ENCODE measurements at places on chromosomes 6 and 20.

- no peak for DNase-seq
These were observed 447.3 kb upstream of the GJE1 start for GRCh38 chr6:141685416-141685815.

DNA sequence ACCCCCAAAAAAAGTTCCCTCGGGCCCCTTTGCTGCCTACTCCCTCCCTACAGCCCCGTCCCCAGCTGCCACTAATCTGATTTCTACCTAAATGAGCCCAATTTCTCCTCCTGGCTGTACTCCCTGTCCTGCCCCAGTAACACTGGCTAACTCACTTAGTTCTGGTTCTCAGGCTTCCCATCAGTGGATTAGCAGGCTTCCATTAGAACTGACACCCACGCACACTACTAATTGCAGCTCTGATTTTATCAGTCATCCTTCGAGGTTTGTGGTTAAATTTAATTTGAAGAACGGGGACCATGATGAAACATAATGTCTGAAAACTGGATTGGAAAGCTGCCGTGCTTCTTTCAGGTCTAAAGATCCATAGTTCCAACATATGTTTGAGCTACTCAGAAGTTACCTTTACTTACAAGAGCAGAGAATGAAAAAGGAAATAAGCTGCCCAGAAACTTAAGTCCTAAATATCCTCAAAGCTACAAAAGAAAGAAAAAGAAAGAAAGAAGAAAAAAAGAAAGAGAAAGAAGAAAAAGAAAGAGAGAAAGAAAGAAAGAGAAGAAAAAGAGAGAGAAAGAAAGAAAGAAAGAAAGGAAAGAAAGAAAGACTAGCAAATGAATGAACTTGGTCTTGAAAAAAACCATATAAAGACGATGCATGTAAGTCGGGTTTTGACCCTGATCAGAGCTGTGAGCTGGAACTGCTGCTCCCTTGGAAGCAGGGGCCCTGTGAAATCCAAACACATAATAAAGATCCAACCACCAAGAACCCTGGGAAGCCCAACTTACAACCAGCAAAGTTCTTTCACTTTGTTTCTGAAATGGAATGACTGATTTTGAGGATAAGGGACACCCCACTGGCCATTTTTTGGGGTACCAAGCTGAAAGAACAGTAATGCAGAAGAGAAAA lies 51.7 kb downstream of the CNKSR3 start:
- no peak for DNase-seq

GRCh38 chr6:15444881-15445280 lies 199.0 kb downstream of the JARID2 start:
- no peak for DNase-seq

- no peak for DNase-seq
These were observed 31.3 kb downstream of the GPRC6A start for GRCh38 chr6:116797585-116797984.

- DNase-seq, result no peak
These were observed 55.0 kb upstream of the EXOC2 start for GRCh38 chr6:747921-748320.

GRCh38 chr20:33811776-33812151 lies 616 bp downstream of the CHMP4B start:
- DNase-seq, result no peak

- DNase-seq, result no peak
These were observed 228.3 kb upstream of the FKBP1C start for GRCh38 chr6:62982951-62983350.

DNA sequence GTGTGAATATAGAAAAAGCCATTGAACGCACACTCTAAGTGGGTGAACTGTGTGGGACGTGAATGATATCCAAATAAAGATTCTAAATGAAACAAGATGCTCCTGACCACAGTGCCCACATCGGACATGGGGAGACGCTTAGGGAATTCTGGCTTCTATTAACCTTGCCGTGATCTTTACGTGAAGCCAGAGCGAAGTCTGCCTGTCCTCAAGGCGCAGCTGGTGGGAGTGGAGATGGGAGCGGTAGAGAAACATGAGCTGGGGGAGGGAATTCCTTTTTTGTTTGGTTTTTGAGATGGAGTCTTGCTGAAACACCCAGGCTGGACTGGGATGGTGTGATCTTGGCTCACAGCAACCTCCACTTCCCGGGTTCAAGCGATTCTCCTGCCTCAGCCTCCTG lies 46.0 kb downstream of the VSTM2L start:
- no peak for DNase-seq

- DNase-seq, result no peak
These were observed 411.2 kb upstream of the PLCB4 start for GRCh38 chr20:8657664-8658063.

DNA sequence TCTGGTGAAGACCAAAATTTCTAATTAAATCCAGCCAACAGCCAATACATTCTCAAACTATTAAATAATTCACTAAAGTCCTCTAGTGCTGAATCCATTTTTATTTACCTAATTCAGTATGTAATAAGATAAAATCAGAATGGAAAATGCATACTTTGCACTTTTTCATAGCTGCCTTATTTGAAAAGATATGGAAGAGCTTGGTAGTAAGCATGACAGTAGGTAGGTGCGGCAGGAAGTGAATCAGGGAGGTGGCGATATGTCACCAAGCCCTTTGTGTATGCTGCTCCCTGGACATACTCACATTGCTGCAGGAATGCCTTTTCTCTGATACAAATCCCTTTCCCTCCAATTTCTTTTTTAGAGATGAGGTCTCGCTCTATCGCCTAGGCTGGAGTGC lies 10.2 kb upstream of the TGM3 start:
- DNase-seq, result no peak

- no peak for DNase-seq
These were observed 10.7 kb upstream of the STMND1 start for GRCh38 chr6:17091122-17091521.

DNA sequence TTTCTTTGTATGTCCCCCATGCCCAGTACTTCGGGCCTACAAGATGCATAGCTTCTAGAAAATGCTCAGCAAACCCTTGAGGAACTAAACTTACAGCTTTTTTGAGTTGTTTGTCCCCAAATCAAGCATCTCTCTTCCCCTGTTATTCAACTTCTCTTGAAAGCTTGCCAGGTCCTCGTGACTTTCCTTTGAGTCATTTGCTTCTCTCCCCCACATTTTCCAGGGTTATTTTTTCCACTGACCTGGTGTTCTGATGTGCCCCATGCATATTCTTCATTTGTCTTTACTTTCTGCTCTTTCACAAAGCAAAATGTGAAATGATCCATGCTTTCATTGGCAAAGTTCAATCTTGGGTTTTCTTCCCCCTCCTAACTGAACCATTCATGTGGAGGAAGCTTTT lies 204.8 kb downstream of the TFAP2A start:
- DNase-seq, result no peak

- no peak for DNase-seq
These were observed 84.5 kb upstream of the RIN2 start for GRCh38 chr20:19673575-19673974.

GRCh38 chr20:50920997-50921396 lies 10.2 kb downstream of the ADNP start:
- DNase-seq, result no peak

DNA sequence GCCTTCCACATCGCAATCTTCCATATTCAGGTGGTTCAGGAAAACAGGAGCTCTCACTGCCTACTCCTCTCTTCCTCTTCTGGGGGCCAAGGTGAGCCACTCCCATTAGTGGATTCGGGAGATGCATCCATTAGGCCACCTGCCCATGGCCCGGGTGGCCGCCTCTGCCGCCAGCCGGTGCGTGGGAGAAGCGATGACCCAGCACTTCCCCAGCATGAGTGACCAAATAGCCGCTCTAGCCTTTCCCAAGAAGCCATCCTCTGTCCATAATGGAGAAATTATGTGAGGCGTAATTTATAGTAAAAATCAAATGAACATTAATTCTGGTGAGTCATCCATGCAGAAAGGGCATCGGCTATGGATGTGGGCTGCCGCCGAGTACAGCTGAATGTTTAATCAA lies 39.4 kb downstream of the GNAS-AS1 start:
- no peak for DNase-seq

- DNase-seq, result no peak
These were observed 93.3 kb downstream of the UTRN start for GRCh38 chr6:144378437-144378836.

GRCh38 chr20:11227602-11228001 lies 553.8 kb upstream of the JAG1 start:
- no peak for DNase-seq

DNA sequence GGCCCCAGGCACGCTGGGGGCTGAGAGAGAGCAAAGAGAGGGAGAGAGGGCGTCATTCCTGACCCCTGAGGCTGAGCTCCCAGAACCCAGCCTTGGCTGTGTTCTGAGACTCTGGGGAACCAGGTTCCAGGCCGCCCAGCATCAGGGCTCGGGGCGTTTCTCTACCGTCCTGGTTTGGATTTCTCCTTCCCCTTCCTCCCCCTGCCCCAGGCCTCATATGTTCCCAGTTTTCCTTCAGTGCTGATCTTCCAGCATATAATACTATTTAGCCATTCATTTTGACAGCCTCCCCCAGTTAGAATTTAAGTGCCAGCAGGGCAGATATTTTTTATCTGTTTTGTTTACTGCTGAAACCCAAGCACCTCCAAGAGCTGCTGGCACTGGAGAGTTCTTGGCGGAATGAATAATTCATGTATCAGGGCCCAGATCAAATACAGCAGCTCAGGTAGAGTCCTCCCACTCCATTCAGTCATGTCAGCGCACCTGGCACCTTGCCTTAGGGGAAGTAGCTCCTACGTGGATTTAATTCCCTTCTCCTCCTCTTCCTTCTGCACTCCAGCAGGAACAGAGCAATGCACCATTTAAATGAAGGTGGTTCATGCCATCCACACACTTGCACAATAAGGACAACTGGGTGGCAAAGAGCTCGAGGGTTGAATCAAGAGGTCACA lies 23.4 kb upstream of the FRMD1 start:
- DNase-seq, result no peak

DNA sequence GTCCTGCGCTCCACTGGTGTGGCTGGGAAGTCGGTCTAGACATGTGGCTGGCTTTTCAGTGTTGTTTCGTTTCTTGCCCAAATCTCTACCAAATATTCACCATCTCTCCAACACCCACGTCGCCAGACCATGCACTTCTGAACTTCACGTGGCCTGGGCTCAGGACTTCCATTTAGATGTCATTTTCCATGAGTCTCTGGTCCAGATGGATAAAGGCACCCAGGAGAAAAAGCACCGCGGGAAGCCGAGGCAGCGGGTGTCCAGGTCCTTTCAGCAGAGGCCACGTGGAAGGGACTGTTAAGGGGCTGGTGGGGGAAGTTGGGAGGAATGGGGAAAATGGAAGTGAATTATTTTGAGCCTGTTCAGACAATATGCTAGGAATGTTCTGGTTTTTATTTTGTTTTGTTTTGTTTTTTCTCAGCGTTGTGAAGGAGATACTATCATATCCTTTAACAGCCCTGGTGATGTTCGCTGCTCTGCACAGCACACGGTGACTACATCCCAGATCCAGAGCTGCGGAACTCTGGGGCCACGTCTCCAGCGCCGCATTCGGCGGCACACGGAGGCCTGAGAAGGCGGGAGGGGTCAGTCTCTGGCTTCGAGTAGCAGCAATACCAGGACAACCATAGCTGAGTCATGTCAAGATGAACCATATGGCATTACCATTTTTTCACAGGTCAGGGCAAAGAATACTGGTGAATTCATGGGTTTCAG lies 230.3 kb downstream of the THBS2 start:
- DNase-seq, result no peak

- no peak for DNase-seq
These were observed 29.4 kb downstream of the GLO1 start for GRCh38 chr6:38673397-38674165.

GRCh38 chr6:113450061-113450465 lies 407.1 kb upstream of the MARCKS start:
- DNase-seq, result no peak

GRCh38 chr20:50608750-50609104 lies 82.6 kb downstream of the RIPOR3 start:
- no peak for DNase-seq

- no peak for DNase-seq
These were observed 4.5 kb upstream of the RAB44 start for GRCh38 chr6:36692861-36693702.
